Occipital lobe (tissue), 3 donors: ENCODE measurements at places on chromosomes 16 and 17.
A peak's percentile ranks its signal among the peaks of the same experiment; 100 is the strongest.

DNA sequence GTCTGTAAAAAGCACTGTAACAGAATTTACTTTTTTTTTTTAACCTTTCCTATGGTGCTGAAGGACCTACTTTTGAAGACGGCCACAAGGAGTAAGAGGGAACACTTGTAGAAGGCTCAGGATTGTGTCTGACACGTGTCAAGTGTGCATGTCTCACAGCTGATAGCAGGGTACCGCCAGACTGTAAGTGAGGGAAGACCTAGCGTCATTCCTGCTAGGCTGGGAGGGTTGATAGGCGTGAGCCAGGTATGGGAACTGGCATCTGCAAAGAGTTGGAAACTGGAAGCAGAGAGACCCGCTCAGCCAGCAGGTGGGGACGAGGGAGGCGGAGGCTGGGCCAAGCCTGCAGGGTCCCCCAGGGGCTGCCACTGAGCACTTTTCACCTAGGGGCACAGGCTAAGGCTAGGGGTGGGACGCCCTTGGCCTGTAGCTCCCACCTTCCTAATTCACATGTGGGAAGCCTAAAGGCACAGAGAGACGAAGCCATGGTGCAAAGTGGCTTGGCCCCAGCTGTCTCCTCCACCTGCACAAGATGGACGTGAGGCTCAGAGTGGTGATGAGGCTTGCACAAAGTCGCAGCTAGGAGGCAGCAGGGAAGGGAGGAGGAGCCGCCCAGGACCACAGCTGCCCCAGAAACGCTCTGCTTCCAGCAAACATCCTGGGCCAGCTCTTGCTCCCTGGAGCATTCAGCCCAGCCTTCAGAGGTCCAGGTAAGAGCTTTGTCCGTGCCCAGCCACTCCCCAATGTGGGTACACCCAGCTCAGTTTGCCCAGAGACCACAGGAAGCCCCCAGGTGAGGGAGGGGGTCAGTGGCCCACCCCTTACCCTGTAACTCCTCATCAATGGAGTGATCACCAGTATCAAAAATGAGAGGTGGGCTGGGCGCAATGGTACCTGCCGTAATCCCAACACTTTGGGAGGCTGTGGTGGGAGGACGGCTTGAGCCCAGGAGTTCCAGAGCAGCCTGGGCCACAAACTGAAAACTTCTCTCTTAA lies 18.9 kb downstream of the VASN start:
- DNase-seq = no peak

GRCh38 chr16:88339930-88340754 lies 42.6 kb upstream of the ZNF469 start:
- no peak for DNase-seq

GRCh38 chr16:51053775-51054174 lies 97.3 kb downstream of the SALL1 start:
- DNase-seq = no peak

DNA sequence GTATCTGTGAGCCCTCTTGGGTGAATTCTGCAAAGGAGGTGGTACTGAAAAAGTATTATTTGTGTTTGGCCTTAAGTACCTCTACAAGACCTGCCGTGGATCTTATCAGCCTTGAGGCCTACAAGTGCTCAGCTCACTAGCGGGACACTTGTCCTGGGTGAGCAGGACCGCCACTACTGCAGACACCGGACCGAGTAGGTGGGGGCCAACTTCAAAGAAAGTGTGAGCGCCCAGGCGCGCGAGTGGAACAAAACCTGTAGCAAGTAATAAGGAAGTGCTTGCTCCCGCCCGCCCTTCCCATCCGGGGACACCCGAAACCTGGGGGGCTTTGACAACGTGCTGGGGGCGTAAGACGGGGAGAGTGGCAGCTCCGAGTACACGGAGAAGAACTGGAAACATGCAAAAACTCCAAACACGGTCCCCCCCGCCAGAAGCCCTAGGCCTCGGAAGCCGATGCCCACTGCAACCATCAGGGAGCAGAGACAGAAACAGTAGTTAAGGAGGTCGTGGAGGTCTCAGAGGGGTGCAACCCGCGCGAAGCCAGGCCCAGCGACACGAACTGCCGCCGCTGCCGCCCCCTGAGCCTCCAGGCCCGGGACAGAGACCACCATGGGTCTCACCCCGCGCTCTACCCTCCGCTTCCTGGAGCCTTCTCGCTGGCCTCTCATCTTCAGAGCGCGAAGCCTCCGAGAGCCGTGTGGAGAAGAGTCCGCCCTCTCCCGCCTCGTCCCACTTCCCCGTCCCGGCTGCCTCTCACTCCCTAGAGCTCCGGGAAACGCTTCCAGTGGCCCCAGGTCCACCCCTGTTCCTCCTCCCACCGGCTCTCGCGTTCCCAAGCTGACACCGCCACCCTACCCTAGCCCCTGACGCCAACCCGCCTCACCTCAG lies 537 bp downstream of the CNOT1 start:
- no peak for DNase-seq

GRCh38 chr17:74426551-74427047 lies 5.3 kb upstream of the GPRC5C start:
- no peak for DNase-seq

DNA sequence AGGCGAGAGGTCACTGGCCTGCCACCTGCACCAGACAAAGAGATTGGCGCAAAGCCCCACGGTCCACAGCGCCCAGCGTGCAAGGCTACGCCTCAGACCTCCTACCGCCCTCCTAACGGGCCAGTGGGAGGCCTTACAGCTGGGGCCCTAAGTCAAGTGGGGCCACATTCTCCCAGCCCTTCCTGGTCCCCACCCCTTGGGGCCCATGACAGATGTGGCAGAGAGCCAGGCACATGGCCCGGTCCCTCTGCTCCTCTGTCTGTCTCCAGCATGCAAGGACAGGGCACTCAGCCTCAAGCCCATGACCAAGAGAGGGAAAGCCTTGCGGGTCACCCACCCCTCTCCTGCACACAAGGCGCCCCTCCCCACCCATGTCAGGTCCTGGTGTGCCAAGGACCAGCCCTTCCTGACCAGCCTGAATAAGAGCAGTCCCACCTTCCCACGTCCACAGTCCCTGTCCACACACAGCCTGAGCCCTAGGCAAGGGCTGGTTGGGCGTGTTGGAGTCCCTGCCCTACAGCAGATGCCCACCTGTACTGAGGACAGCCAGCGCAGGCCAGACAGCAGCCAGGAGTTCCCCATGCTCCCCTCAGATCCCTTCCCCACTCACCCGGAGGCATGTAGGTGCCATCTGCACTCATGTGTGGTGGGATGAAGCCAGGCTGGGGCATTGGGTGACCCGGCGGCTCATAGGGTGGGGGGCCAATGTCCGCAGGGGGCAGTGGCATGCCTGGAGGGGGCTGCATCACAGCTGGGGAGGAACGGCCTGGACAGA lies 25.3 kb downstream of the CDIP1 start:
- DNase-seq = no peak

DNA sequence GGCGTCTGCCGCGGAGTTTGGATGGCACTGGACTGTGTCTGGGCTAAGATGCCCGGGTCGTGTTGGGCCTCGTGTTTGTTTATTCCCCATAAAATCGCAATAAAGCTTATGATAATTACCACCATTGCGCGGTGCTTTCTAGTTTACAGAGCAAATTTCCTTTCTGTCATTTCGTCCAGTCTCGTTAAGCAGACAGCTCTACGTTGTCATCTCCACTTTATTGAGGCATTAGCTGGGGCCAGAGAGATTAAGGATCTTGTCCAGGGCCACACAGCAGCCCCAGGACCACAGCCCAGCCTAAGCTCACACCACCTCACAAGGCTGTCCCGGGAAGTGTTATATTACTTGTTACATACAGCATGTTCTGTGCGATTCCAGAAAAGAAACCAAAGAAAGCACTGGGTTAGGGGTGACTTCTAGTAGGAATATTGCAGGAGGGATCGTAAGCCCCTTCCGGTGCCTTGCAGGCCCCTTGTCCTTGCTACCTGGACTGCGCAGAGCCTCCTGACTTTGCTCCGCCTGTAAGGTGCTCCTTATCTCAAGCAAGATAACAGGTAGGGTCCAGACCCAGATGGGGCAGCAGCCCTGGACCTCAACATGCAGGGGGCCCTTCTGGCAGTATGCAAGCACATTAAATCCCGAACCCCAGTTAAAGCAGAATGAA lies 6.3 kb downstream of the NOS2 start:
- DNase-seq = no peak

DNA sequence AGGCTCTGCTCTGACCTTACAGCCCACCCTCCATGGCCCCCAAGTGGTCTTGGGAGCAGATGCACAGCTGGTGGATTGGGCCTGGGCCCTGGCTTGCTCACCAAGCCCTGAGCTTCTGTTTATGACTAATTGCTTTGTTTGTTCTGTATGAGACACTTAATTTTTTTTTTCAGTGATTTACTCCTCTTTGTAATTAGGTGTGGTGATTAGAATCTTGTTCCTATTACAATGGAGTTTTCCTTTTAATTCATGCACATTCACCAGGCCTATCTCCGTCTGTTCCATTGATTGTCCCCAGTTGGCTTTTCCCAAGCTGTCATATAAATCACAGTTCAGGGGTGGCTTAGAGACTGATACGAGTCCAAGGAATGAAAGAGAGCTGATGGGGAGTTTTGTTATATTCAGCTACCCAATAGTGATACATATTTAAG lies 242.3 kb downstream of the CCDC182 start:
- no peak for DNase-seq

DNA sequence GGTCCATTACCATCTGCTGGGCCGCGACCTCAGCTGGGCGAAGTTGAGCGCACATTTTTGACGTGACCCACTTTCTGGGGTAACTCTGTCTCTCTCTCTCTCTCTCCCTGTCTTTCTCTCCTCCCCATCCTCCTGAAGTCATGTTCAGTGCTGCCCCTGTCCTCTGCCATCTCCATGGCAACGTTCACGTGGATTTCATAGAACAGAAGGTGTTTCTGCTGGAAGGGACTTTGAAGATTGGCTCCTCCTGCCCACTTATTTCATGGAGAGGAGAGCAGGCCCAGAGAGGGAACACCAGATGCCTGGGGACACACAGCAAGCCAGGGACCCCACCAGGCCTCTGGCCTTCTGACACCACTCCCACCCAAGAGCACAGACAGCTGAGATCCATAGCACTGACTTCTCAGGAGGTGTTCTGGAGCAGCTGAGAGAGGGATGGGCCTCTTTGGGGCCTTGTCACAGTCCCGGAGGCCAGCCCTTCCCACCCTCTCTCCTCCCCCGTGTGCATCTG lies 4.2 kb upstream of the CCNF start:
- no peak for DNase-seq

DNA sequence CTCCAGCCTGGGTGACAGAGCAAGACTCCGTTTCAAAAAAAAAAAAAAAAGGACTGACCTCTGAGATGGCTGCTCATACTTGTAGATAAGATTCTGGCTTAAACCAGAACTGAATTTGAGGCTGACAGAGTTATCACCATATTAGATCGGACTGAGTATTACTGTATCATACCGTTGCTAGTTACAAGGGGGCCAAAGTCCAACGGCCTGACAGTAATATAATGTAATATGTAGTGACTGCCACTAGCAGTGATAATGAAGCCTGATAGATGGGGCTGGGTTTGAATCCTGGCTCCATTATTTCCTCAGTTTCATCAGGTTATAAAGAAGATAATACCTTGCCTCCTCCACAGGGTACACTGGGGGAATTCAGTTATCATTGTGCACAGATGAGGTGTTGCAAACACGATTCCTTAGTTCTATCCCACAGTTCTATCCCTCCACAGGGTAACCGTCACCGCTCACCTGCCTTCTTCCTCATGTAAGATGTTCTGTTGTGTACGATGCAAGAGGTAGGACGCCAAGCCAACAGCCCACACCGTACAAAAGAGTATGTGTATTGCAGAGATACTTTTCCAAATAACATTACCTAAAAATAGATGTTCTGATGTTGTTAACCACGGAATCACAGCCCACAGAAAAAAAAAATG lies 5.2 kb downstream of the TMEM220 start:
- DNase-seq = no peak

GRCh38 chr17:48052956-48053757 lies 5.0 kb downstream of the NFE2L1 start:
- peak; percentile 58 for DNase-seq

GRCh38 chr16:87486282-87486681 lies 6.5 kb downstream of the ZCCHC14 start:
- no peak for DNase-seq

GRCh38 chr16:85882181-85882810 lies 16.7 kb upstream of the IRF8 start:
- DNase-seq = no peak

- DNase-seq = no peak
Observed at GRCh38 chr16:48562475-48562874, 47.5 kb downstream of the N4BP1 start.

DNA sequence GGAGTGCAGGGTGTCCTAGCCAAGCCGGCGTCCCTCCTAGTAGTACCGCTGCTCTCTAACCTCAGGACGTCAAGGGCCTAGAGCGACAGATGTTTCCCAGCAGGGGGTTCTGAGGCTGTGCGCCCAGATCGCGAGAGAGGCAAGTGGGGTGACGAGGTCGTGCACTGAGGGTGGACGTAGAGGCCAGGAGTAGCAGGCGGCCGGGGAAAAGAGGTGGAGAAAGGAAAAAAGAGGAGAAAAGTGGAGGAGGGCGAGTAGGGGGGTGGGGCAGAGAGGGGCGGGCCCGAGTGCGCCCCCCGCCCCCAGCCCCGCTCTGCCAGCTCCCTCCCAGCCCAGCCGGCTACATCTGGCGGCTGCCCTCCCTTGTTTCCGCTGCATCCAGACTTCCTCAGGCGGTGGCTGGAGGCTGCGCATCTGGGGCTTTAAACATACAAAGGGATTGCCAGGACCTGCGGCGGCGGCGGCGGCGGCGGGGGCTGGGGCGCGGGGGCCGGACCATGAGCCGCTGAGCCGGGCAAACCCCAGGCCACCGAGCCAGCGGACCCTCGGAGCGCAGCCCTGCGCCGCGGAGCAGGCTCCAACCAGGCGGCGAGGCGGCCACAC lies at the start of gene MMP2:
Gene MMP2 (plus strand): TSS at position 372 of the 603 bp plus-strand sequence. CDS start 282 bp downstream, outside the sequence.
- no peak for DNase-seq

DNA sequence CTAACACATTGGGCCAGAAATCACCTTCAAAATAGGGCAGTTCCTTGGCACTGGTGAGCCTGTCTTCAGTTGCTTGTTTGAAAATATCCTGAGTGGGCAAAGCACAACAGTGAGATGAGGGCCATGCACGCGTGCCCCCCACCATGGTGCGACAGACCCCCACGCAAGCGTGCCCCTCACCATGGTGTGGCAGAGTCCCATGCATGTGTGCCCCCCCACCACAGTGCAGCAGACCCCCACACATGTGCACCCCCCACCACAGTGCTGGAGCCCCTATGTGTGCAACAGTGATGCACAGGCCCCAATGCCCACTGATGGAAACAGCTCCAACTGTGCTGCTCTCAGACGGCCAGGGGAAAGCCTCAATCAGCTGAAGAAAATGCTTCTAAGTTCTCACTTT lies 18.8 kb upstream of the TRAP1 start:
- no peak for DNase-seq

GRCh38 chr16:87698241-87698640 lies 67.5 kb downstream of the KLHDC4 start:
- DNase-seq = no peak

- no peak for DNase-seq
Observed at GRCh38 chr16:86150641-86151238, 251.8 kb downstream of the IRF8 start.
